Lower leg skin (tissue), 4 donors: ENCODE measurements at places on chromosomes 2 and 18. TPM values are rescaled to one million over a fixed set of nuclear protein-coding genes. Genes with fewer than 3 reads are reported as not detected.

- no peak for DNase-seq
Observed at GRCh38 chr2:224956706-224957105, 85.6 kb downstream of the DOCK10 start.

DNA sequence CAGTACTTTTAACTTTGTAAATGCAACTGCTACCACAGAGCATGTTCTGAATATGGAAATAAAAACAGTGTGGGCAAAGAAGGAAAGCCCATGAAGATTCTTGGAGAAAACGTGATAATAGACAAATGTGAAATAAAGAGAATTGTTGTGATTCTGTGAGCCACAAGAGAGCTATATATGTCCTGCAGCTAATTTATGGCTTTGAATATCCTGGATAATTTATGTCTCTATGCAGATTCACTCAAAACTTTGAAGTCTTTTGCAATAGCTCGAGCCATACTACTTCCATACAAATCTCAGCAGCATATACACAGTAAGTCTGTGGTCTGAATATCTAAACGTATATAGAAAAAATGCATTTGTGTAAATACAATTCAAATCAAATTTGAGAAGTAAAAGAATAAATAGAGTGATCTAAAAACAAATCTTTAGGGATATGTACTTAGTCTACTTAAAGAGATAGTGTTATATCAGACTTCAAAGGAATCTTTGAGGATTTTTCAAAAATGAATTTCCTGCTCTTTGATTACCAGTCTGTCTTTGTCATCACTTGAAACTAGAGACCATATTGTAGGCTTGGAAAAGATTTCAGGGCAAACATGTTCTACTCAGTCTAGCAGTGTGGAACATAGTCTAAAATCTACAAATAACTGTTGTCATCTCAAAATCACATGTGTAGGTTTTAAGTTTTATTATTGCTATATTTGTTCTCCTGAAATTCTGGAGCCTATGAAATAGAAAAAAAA is 107.1 kb downstream of the CSRNP3 start:
- DNase-seq = no peak

DNA sequence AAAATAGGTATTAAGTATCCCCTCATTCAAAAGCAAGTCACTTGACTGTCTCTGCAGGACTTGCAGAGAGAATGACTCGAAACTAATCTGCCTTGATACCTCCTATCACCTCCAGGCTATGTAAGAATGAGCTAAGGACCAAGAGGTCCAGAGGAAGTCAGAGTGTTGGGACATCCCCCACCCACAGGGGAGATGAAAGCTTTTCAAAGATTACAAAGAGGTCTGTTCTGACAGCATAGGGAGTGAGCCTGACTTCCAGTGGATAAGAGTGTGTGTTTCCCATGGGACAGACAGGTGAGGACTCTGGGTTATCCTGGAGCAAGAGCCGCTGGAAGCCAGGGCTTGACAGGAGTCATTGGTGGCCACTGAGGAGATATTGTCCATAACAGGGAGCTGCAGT is 85.0 kb upstream of the TACR1 start:
- DNase-seq = no peak

- DNase-seq = no peak
Observed at GRCh38 chr2:127563458-127564428, 28.3 kb downstream of the MYO7B start.

DNA sequence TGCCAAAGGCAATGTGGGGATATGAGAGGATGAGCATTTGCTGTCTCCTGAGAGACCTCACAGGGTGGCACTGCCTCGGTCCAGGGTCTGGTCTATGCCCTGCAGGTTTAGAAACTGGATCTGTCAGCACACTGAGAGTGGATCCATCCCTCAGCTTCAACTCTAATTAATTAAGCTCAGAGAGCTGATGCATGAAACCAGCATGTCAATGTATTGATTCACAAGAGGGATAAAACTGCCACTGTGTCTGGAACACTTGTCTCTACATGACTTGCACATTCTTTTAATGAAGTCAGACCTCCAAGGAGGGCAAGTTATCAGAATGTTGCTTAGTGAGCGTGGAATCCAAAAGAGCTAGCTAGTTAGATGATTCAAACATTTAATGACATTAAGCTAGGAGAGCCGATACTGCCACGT is 22.5 kb upstream of the POLE4 start:
- no peak for DNase-seq

DNA sequence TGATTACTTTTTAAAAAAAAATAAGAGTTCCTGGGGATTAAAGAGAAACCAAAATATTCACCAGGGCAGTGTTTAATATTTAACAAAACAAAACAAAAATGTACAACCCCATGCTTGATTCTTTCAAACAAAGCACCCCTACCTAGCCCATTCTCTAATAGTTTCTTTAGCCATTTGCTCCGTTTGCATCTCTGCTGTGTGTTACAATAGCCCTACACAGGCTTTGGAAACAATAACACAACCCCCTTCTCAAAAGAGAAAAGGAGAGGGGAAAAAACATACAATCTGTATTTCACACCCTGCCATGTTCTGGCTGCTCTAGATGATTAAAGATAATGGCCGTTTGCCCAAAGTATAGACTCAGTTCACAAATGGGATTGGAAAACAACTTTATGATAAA is 302.9 kb downstream of the CPS1 start:
- DNase-seq = no peak

- no peak for DNase-seq
Observed at GRCh38 chr18:42338683-42339082, 383.6 kb downstream of the PIK3C3 start.

- no peak for DNase-seq
Observed at GRCh38 chr2:164675687-164676086, 54.4 kb upstream of the GRB14 start.

The TMEM247 gene
- total RNA-seq = not detected

The RAD51AP2 gene
- not detected for total RNA-seq

The MROH2A gene
- total RNA-seq = not detected

The NAPG gene
- 15.6 TPM for total RNA-seq

The AGXT gene
- not detected for total RNA-seq
